ENCODE measurements at places on chromosomes 5 and 9. TPM values are rescaled to one million over a fixed set of nuclear protein-coding genes. Genes with fewer than 3 reads are reported as not detected.

DNA sequence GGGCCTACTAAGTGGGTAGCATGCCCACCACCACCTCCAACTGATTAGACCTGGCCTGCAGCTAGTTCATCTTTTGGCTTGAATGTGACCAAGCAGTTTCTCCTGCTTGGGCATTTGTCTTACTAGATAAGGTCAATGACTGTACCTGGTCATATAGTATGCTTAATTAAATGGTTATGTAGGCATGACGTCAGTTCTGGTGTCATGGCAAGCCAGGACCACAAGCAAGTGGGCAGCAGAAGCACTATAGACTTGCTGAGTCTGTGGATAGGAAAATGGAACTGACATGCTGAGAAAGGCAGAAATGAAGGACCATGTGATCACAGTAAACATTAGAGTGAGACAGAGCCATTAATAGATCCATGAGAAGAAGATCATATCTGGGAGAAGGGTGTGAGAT is 55.6 kb upstream of the C6 start:
- DNase-seq = no peak
- no peak overlapping the region for H3K27ac ChIP-seq
- H3K36me3 ChIP-seq = no peaks in the 10 kb centered on the region
- H3K4me1 ChIP-seq = no peaks in the 10 kb centered on the region
- no peak overlapping the region for H3K4me3 ChIP-seq
- H3K27me3 ChIP-seq = no peaks in the 10 kb centered on the region

DNA sequence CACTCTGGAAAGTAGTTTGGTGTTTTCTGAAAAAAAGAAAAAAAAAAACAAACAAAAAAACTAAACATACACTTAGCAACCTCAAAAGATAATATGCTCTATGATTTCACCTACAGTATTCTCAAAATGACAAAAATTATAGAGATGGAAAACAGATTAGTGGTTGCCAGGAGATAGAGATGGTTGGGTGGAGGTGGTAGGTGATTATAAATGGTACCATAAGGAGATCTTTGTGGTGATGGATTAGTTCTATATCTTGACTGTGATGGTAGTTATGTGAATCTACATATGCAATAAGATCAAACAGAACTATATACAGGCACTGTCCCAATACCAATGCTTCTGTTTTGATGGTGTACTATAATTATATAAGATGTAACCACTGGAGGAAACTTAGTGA is 32.0 kb downstream of the PTBP3 start:
- peaks cover 14% of the 10 kb centered on the region for H3K36me3 ChIP-seq
- no peak overlapping the region for H3K27ac ChIP-seq
- DNase-seq = no peak
- H3K27me3 ChIP-seq = no peaks in the 10 kb centered on the region
- no peak overlapping the region for H3K4me3 ChIP-seq

GRCh38 chr9:134253606-134254205 is 72.5 kb upstream of the RXRA start:
- H3K4me3 ChIP-seq = no peak overlapping the region
- H3K36me3 ChIP-seq = no peaks in the 10 kb centered on the region
- H3K4me1 ChIP-seq = no peaks in the 10 kb centered on the region

DNA sequence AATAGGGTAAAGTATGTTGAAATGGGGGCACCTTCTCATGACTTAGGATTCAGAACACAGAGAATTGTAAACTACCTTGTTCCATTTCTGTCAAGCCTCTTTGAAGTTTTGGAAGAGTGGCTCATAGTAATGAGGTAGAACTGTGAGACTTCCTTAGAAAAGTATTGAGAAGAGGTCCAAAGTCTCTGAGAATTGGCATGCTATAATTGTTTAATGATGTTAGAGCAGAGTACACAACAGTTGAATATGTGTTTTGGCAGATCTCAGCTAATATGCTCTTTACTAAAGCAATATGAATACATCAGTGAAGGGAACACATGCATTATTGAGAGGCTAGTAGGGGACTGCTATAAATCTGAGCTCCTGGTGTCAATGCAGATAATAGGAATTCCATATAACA is 579.4 kb upstream of the RIOK2 start:
- no peak for DNase-seq
- H3K4me1 ChIP-seq = no peaks in the 10 kb centered on the region
- H3K36me3 ChIP-seq = no peaks in the 10 kb centered on the region
- H3K4me3 ChIP-seq = no peak overlapping the region

Gene SLC6A18
- total RNA-seq = not detected

GRCh38 chr9:114694146-114694545 is 12.2 kb upstream of the TEX48 start:
- H3K27me3 ChIP-seq = no peaks in the 10 kb centered on the region
- no peak overlapping the region for H3K4me3 ChIP-seq
- peak overlapping the region; percentile 88 for H3K27ac ChIP-seq
- DNase-seq = no peak

- DNase-seq = no peak
- no peak overlapping the region for H3K4me3 ChIP-seq
- H3K4me1 ChIP-seq = peaks cover 23% of the 10 kb centered on the region
- no peak overlapping the region for H3K27ac ChIP-seq
- no peaks in the 10 kb centered on the region for H3K36me3 ChIP-seq
These were observed 24.6 kb downstream of the AK8 start for GRCh38 chr9:132853482-132853881.

Gene SNX18
- total RNA-seq = 13.1 TPM

Gene RXFP3
- total RNA-seq = not detected

DNA sequence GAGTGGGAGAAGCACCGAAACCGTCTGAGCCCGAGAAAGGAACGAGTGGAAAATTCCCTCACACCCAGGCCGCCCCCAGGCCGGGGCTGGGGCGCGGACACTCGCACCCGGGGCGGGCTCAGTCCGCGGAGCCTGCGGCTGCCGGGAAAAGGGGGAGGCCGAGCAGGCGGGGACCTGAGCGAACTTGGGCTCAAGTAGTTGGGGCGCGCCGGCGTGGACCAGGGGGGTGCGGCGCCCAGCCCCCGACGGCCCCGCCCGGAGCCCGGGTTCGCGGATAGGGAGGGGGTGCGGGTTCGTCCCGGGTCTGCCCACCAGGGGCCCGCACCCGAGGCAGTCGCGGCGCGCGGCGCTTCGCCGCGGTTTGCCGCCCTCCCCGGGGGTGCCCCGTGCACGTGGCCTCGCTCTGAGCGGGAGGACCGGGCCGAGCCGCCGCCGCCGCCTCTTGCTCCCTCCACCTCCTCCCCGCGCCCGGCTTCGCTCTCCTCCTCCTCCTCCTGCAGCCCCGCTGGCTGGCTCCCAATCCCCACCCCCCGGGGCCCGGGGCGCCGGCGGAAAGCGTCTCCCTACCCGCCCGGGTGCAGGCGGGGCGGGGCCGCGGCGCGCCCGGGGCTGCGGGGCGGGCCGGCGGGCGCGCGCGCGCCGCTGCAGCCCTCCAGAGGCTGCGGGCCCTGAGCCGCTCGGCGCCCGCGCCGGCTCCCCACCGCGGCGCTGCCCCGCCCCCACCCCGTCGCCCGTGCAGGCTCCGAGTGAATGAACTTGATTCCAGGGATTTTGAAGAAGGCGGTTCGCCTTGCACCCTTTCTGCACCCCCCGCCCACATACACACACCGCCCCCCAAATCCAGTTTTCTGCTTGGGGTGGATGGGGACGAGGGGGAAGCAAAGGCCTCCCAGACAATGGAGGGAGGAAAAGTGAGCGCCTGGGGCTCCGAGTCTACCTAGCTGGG is 1.3 kb upstream of the NFIB start:
- peak overlapping the region; percentile 81 for H3K4me3 ChIP-seq
- peaks cover 9% of the 10 kb centered on the region for H3K36me3 ChIP-seq
- peaks cover 15% of the 10 kb centered on the region for H3K4me1 ChIP-seq
- H3K27ac ChIP-seq = no peak overlapping the region
- H3K27me3 ChIP-seq = peaks cover 64% of the 10 kb centered on the region

Gene IFNB1
- not detected for total RNA-seq

Gene TAF11L5
- total RNA-seq = not detected

Gene SPATA31E1
- not detected for total RNA-seq

GRCh38 chr5:168030912-168031311 is 260.5 kb upstream of the WWC1 start:
- H3K36me3 ChIP-seq = no peaks in the 10 kb centered on the region
- no peak for DNase-seq
- no peaks in the 10 kb centered on the region for H3K4me1 ChIP-seq
- no peak overlapping the region for H3K27ac ChIP-seq

DNA sequence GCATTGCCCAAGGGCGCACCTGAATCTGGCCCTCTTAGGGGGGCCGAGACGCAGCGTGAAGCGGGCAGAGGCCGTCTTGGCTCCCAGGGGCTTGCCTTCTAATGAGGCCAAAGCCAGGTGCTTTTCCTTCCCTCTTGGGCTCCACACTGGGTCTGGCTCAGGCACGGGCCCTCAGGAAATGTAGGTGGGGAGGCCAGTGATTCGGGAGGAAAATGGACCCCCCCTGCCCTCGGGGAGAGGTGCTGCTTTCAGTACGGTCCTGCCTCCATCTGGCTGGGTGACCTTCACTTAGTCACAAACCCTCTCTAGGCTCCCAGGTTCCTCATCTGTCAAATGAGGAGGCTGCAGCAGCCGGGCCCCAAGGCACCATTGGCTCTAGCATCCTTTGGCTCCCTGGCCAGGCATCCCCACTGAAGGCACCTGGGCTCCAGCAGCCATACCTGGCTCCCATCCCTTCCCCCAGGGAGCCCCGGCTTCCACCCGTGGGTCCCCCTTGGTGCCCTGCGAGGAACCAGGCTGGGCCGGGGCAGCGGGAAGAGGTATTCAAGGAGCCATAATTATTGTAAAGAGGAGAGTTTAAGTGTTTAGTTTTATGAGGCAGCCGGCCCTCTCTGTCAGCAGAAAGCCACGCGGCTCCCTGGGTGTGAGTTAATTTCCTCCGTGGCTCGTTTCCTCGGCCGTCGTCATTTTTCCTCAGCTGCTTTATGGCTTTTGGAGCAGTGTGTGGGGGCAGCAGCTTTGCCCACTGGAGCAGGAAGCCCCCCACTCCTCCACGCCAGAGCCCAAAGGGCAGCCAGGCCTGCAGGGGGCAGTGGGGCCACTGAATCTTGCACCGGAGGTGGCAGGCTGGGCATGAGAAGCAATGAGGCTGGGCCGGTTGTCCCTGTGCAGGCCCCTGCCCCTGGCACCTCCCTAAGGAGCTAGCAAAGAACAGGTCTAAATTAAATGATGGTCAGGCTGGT is 24.9 kb upstream of the UNC5A start:
- peaks cover 18% of the 10 kb centered on the region for H3K27me3 ChIP-seq
- no peak overlapping the region for H3K4me3 ChIP-seq
- no peaks in the 10 kb centered on the region for H3K36me3 ChIP-seq

DNA sequence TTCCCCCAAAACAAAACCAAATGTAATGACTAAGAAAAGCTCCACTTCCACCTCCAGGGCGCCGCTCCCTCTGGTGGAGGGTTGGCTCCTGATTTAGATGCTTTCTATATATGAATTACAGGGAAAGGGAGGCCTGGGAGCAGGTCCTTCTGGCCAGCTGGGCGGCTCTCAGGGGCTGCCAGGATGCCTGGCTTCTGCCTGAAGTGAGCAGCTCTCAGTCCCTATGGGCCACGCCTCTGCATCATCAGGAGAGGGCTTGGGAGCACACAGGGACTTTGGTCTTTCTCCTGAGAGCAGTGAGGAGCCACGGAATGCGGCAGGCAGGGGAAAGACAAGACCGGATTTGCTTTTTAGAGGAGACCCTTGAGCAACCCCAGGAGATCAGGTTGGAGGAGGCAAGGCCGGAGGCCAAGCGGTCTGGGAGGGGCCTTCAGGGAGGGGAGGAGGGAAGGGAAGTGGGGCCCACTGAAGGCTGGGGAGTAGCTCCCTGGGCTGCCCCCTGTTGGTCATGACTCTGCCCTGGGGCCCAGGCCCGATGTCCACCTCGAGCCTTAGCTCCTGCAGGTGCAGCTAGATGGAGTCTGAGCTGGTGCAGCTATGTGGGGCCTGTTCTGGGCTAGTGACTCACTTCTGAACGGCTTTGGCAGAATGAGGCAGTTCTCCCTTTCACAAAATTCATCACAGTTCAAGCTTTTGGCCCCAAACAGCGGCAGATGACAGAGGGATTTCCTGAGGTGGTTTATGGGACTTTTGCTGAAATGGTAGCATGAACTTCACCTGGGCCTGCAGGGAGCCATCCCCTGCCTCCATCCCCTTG is 11.3 kb upstream of the GRHPR start:
- peak overlapping the region; percentile 42 for H3K27ac ChIP-seq
- peaks cover 2% of the 10 kb centered on the region for H3K27me3 ChIP-seq
- peaks cover 14% of the 10 kb centered on the region for H3K4me1 ChIP-seq
- no peak overlapping the region for H3K4me3 ChIP-seq

Gene PCDHGA6
- 0.31 TPM for total RNA-seq

- no peak for DNase-seq
- H3K27me3 ChIP-seq = no peaks in the 10 kb centered on the region
- peaks cover 9% of the 10 kb centered on the region for H3K4me1 ChIP-seq
- H3K4me3 ChIP-seq = no peak overlapping the region
These were observed 256.8 kb upstream of the IRX4 start for GRCh38 chr5:2139478-2139877.

DNA sequence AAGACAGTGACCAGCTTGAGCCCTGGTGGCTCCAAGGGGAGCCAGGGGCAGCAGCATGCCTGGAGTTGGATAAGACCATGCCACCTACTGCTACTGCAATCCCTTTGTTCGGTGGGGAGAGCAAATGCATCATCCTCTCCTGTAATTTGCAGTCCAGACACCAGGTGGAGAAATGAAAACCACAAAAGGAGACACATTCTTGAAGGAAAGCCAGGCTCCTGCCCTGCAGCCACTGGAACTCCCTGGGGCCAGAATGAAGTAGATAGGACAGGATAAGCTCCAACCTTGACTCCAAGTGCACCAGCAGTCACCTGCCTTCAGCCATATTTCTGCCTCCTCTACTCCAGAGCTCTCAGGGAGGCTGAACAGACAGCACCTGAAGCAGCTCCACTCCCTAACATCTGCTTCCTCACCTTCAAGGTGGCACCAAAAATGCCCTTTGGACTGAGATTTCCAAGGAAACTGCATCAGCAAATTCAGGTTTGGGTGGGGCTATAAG is 65.1 kb upstream of the IQGAP2 start:
- H3K4me1 ChIP-seq = peaks cover 34% of the 10 kb centered on the region
- peak; percentile 87 for DNase-seq
- no peak overlapping the region for H3K27ac ChIP-seq
- no peaks in the 10 kb centered on the region for H3K27me3 ChIP-seq

Gene HK3
- total RNA-seq = 0.21 TPM

GRCh38 chr9:68755752-68756151 is 50.7 kb downstream of the PIP5K1B start:
- H3K27me3 ChIP-seq = peaks cover 18% of the 10 kb centered on the region
- H3K27ac ChIP-seq = no peak overlapping the region

GRCh38 chr5:73663161-73663859 is 37.3 kb downstream of the ARHGEF28 start:
- no peak overlapping the region for H3K27ac ChIP-seq
- DNase-seq = no peak
- peaks cover 27% of the 10 kb centered on the region for H3K27me3 ChIP-seq
- H3K36me3 ChIP-seq = no peaks in the 10 kb centered on the region

DNA sequence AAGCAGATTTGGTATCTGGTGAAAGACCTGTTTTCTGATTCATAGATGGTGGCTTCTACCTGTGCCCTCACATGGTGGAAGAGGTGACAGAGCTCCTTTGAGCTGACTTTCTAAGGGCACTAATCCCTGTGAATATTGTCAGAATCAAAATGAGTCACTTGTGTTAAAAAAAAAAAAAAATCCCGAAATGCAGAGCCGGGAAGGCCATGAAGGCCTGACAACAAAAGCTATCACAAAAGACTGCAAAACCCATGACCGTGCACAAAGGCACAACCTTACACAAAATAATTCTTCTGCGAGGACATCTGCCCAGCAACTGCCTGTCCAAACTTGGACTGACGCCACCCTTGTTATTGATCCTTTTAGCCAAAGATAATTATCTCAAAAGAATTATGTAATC is 19.6 kb upstream of the UBTD2 start:
- H3K27me3 ChIP-seq = peaks cover 12% of the 10 kb centered on the region
- no peak for DNase-seq
- H3K27ac ChIP-seq = no peak overlapping the region
- no peaks in the 10 kb centered on the region for H3K36me3 ChIP-seq

Gene AK8
- not detected for total RNA-seq

Gene HAVCR2
- 70.0 TPM for total RNA-seq

Gene TRPM3
- total RNA-seq = not detected

All from activated CD4-positive, alpha-beta T cell treated with anti-CD3 and anti-CD28 coated beads, Interleukin-2, amount 10 ng/mL, durations not matched to agents 24 days and 14 days (primary cell).